ENCODE measurements at places on chromosomes 12 and 14. TPM values are rescaled to one million over a fixed set of nuclear protein-coding genes. Genes with fewer than 3 reads are reported as not detected.

The SIX1 gene
- total RNA-seq = 0.77 TPM

DNA sequence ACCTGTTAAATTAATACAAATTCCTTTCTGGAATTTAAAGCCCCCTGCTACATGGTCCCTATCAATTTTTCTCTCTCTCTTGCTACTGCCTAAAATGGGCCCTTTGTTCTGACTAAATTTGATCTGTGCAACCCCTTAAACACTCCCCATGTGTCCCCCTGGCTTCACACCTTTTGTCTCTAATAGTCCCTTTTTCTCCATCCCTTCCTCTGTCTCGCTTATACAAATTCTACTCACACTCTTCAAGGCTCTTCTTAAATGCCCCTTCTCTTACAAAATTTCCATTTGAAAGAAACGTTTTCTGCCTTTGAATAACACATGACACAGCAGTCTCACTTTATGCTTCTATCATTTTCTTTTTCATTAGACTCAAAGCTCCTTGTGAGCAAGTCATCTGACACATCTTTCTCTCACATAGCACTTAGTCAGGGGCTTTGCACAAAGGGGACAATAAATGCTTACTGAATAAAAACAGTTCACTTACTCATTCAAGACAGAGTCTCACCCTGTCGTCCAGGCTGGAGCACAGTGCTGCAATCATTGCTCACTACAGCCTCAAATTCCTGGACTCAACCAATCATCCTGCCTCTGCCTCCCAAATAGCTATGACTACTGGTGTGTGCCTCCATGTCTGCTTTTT is 41.5 kb upstream of the NR2C1 start:
- DNase-seq = no peak

- DNase-seq = no peak
Observed at GRCh38 chr12:32605326-32606095, 73.6 kb upstream of the DNM1L start.

GRCh38 chr12:52160200-52160599 is 31.6 kb downstream of the KRT80 start:
- DNase-seq = no peak

DNA sequence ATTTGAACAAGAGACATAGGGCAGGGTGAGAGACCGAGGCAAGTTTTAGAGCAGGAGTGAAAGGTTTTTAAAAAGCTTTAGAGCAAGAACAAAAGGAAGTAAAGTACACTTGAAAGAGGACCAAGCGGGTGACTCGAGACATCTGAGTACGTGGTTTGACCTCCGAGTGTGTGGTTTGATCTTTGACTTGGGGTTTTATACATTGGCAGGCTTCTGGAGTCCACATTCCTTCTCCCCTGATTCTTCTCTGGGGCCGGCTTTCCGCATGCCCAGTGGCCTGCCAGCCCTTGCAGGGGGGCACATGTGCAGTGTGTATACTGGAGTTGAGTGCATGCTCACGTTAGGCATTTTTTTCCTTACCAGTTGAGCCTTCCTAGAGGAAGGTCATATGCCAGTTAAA is 96.3 kb downstream of the SLC15A4 start:
- DNase-seq = no peak

GRCh38 chr12:75623631-75624154 is 112.3 kb upstream of the KRR1 start:
- no peak for DNase-seq

- DNase-seq = no peak
Observed at GRCh38 chr12:20624718-20625117, 70.4 kb upstream of the SLCO1C1 start.

All from left cardiac atrium (tissue), 4 donors.